A172 (cell line): ENCODE measurements at places on chromosomes 13 and 19. TPM values are rescaled to one million over a fixed set of nuclear protein-coding genes. Genes with fewer than 3 reads are reported as not detected.
A peak's percentile ranks its signal among the peaks of the same experiment; 100 is the strongest.

GPR4 gene
- not detected in 2 replicates for total RNA-seq

HIF3A gene
- not detected in 2 replicates for total RNA-seq

PDE4C gene
- 0.02 TPM in 1 of 2 replicates, not detected in the other for total RNA-seq

ZNF610 gene
- total RNA-seq: 1.3 and 1.4 TPM in 2 replicates

UBE2S gene
- 272 and 464 TPM in 2 replicates for total RNA-seq

BICRA gene
- total RNA-seq: 0.79 TPM in 1 of 2 replicates, not detected in the other

GGN gene
- 0.19 and 2.3 TPM in 2 replicates for total RNA-seq

S1PR4 gene
- 0.26 TPM in 1 of 2 replicates, not detected in the other for total RNA-seq

SYNGR4 gene
- not detected in 2 replicates for total RNA-seq

PRSS57 gene
- not detected in 2 replicates for total RNA-seq

DNA sequence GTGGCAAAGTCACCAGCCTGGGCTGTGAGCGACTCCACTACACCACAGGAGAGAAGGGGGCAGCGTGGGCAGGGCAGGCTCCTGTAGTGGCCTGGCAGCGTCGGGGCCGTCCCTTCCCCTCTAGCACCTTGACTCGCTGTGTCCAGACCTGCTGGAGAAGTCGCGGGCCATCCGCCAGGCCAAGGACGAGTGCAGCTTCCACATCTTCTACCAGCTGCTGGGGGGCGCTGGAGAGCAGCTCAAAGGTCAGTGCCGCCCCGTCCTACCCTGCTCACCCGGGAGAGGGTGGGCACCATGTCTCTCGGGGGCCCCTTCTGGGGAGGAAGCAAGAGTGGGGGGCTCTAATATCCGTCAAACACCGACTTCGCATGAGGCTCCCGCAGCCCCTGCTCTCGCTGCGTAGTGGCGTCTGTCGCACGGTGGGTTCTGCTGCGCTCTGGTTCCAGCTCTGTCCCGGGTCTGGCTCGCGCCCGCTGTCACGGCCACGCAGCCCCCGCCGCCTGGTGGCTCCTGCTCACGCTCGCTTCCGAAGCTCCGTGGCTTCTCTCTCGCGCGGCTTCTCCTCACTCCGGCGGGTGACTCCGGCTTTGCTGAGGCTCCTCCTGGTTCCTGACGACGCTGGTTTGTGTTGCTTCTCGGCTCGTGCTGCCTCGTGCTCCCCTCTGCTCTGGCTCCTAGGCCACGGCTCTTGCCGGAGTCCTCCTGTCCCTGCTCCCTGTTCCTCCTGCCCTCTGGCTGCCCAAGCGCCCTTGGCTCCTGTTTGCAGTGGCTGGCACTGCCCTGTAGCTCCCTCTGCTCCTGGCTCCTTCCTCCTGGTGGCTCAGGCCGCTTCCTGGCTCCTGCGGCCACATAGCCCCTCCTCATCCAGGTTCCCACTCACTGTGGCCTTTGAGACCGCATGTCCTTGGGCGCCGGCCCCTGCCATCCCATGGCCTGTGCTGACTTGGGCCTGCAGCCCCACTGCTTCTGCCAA is 27.2 kb downstream of the MYH14 start:
- no peak for DNase-seq

- peak; percentile 31 for DNase-seq
Measured at GRCh38 chr19:37654629-37655300, 500 bp downstream of the ZFP30 start.

DNA sequence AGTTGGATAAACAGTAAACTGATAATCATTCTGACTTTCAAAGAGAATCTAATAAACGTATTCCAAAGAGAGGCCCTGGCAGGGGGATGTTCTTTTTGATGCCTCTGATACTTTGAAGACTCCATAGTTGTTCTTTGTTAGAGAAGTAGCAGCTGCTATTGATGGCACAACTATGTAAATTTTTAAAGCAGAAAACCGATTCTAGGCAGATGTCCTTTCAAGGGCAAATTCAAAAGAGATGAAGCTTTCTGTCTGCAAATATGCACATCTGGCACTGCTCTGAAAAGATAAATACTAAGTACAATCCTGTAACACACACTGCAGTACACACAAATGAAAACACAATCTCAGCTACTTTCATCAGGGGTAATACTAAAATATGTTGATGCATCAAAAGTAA is 250.1 kb downstream of the VWA8 start:
- no peak for DNase-seq

- no peak for DNase-seq
Measured at GRCh38 chr13:111219280-111219679, 101.2 kb upstream of the TEX29 start.

GRCh38 chr19:49339301-49340068 is 4.3 kb downstream of the CD37 start:
- DNase-seq: no peak

- no peak for DNase-seq
Measured at GRCh38 chr19:49802836-49803528, 10.1 kb downstream of the FUZ start.

DNA sequence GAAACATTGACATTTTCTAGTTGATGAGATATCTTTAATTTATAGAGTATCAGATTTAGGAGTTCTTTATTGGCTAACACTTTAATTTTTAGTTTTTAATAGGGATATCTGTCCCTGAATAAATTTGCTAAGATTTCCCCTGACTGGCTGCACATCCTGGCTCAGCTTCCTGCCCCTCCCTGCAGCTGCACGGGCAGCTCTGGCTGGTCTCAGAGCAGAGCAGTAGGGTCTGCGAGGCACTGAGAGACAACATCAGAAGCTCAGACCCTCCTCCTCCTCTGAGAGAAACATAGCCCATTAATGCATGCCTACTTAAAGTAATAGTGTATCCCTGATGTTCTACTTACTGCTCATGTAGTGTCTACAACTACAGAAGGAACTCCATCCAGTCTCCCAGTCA is 139.2 kb downstream of the TNFSF13B start:
- no peak for DNase-seq

- no peak for DNase-seq
Measured at GRCh38 chr13:42492372-42492920, 81.5 kb upstream of the TNFSF11 start.

DNA sequence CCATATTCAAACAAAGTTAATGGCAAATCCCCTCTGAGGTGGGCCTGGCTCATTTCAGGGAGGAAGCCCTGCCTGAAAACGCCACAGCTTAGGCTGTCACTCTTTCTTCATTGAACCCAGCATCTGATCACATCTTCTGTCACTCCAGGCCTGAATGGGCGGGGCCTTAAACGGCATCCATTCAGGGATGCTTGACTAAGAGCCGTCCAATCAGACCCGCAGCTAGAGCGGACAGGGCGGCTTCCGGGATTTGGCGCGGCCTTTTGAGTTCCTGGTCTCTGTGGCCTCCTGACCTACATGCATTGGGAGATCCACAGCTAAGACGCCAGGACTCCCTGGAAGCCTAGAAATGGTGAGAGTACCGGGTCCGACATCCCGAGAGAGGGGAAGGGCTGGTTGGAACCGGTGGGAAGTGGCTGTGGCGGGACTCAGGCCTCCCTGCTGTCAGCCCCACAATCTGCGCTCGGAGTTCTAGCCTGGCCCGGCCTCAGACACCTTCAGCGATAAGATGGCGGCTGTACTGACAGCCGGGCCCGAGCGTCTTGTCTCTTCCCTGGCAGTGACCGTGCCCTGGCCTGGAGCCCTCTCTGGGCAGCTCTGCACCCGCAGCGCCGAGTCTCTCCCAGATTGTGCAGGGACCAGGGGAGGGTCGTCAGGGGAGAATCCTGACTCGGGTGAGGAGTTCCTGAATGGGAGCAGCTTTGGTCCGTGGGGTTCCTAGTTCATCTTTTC is at the start of gene ZNF723:
Gene ZNF723 (plus strand): TSS at position 261 of the 732 bp plus-strand sequence. CDS start 89 bp downstream, at position 350.
- DNase-seq: no peak

DNA sequence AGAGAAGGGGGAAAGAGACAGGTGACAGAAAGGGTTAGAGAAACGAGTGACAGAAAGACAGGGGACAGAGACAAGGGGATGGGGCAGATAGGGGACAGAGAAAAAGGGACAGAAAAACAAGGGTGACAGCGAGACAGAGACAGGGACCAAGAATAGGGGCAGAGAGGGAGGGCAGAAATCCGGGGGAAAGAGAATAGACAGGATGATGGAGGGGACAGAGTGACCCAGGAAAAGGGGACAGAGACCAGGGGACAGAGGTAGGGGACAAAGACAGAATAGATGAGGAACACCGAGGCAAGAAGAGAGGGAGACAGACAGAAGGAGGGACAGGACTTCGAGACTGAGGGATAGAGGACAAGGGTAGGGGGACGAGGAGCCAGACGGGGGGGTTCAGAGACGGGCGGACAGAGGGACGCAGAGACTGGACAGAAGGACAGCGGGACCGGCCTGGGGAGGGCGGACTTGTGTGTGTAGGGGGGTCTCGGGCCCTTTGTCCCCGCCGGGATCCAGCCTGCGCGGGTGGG is 593 bp downstream of the CADM4 start:
- no peak for DNase-seq

DNA sequence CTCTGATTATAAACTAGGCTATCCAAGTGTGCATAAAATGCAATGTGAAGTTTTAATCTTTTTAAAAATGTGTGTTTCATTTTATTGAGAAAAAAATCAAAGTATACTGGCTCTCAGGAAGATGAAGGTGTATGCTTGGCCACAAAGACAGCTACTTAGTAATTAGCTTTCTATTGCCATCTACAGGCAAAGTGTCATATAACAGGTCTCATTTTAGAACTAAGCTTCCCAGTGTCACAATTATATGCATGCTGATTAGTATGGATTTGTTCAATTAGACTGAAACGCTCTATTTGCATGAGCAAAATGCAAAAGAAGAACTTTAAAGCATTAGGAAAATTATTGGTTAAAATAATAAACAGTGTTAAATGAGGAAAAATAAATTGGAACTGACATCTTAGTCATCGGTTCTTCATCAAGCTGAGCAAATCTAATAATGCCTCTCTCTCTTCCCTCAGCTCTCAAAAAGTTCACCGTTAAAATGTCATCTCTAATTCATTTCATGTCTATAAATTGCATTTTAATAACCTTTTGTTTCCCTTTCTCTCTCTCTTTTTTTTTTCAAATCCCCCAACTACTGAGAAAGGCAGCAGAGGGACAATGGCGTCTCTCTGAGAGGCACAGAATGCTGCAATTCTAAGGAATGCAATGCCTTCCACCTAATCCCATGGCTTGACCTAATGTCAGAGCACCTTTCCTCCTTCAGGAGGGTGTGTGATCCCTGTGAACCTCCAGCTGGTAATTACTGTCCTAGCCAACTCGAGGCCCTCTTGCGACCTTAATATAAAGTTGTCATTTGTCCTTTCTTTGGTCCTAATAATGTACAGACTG is 313.1 kb upstream of the MAB21L1 start:
- peak; percentile 15 for DNase-seq

DNA sequence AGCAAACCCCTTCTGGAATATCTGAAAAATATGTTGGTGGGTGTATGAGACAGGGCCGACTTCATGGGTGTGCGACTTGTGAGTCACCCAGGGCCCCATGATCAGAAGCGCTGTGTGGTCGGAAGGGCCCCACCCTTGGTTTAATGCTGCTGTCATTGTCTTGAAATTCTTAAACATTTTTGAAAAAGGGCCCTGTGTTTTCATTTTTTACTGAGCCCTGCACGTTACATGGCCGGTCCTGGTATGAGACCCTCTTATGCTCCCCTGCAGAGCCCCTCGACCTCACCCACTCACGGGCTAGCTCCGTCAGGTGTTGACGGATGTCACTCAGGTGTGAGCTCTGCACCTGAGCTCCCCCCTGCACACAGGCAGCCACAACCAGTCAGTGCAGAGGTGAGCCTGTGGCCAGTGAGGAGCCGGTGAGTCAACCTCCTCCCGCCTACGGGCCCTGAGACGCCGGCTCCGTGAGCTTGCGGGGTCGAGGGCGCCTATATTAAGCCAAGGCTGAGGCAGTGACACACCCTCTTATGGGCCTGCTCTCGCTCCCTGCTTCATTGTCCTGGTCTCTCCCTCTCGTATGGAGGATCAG is 27.7 kb downstream of the GADD45B start:
- peak; percentile 95 for DNase-seq

- no peak for DNase-seq
Measured at GRCh38 chr13:77817521-77817920, 101.1 kb downstream of the EDNRB start.

DNA sequence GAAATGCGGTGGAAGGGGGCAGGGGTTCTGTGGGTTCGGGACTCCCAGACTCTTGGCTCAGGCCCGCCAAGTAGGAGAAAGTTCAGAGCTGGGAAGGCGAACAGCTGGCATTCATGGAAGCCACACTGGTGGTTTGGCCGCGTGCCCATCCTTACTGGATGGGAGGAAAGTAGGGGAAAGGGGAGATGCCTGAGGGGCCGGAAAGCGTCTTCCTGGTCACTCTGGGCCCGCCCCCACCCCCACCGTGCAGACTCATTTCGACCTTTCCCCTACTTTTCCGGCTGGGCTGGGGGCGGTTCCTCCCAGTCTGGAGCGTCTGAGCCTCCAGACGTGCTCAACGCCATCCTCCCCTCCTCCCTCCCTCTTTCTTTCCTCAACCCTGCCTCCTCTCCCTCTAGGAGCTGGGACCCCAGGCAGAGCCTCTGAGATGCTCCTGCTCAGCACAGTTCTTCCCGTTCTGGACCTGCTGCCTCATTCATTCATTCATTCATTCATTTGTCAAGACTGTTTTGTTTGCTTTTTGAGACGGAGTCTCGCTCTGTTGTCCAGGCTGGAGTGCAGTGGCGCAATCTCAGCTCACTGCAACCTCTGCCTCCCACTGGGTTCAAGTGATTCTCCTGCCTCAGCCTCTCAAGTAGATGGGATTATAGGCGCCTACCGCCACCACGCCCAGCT is 3.5 kb downstream of the ANGPTL4 start:
- DNase-seq: peak; percentile 98

DNA sequence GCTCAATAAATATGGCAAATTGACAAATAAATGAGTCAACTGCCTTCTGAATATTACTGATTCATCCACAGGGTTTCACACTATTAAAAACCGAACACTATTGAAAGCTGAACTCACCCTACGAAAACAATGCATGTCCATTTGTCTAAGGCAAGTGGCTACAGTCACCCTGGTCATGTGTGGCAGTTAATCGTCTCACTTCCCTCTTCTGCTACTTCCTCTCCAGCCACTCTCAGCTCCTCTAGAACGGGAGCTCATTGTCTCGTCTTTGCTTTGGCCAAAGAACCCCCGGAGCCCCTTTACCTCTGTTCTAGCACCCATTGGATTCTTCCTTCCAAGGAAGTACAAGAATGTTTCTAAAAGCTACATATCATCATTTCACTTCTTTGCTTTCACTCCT is 74.4 kb upstream of the ZNF599 start:
- no peak for DNase-seq

- DNase-seq: no peak
Measured at GRCh38 chr19:20005741-20006140, 33.6 kb downstream of the ZNF682 start.

DNA sequence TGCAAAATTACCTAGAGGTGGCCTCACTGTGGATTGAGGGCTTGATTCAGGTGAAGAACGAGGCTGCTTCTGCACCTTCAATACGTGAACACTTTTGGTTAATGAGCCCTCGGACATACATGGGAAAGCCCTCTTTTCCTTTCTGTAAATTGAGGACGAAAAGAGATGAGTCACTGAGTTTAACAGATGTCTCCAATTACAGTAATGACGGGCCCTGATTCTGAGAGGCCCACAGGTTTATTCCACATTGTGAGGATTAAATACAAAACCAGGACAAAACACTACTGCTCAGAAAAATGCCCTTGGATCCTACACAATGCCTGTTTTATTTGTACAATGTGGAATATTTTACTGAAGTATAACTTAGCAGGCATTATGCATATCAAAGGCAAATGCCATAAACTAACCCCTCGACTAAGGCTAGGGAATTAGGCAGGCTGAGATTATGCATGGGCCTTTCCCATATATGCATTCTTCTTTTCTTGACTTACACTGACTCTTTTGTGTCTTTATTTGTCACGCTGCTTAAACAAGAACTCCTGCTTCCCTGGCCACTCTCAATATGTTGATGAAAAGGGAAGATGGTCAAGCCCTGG is 819.9 kb downstream of the OLFM4 start:
- DNase-seq: no peak
